Activated CD4-positive, alpha-beta T cell treated with anti-CD3 and anti-CD28 coated beads, Interleukin-2, amount 50 U/mL, for 16 hours (primary cell): ENCODE measurements at places on chromosomes 11 and 22.

- no peak for DNase-seq
Observed at GRCh38 chr11:12050470-12051286, 42.3 kb upstream of the DKK3 start.

- DNase-seq, result no peak
Observed at GRCh38 chr11:33716243-33716642, 15.6 kb upstream of the C11orf91 start.

GRCh38 chr11:36186340-36187175 is 102.7 kb downstream of the COMMD9 start:
- DNase-seq, result no peak

- DNase-seq, result no peak
Observed at GRCh38 chr22:20191000-20191515, 40.2 kb upstream of the CCDC188 start.

DNA sequence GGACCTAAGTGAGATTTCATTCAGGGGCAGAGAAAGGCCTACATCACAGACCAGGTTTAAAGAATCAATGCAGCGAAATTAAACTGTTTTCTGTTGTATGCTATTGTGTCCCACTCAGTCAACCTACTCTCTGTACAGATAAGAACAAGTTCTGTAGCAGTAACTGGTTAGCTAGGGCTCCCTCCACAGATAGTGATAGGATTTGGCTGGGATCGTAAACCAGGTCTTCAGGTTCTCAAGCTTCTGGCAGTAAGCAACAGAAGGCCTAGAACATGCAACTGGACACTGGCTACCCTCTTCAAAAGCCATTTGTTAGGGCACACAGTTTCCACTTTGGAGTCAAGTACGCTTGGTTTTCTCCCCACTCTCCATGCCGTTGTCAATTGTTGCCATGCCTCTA is 69.2 kb downstream of the GDPD4 start:
- DNase-seq, result no peak
